ENCODE measurements at places on chromosomes 7 and 10. TPM values are rescaled to one million over a fixed set of nuclear protein-coding genes. Genes with fewer than 3 reads are reported as not detected.

The INA gene
- total RNA-seq, result 0.29 TPM

The CYP2C19 gene
- not detected for total RNA-seq

The NACAD gene
- 0.72 TPM for total RNA-seq

The PITRM1 gene
- 92.8 TPM for total RNA-seq

The FEZF1 gene
- total RNA-seq, result not detected

The FAM131B gene
- 1.2 TPM for total RNA-seq

The SRI gene
- 66.3 TPM for total RNA-seq

The TMEM248 gene
- 131 TPM for total RNA-seq

The TMEM72 gene
- total RNA-seq, result not detected

The ANKRD2 gene
- 0.72 TPM for total RNA-seq

The AKR1D1 gene
- total RNA-seq, result under 0.01 TPM

The RUFY2 gene
- 35.5 TPM for total RNA-seq

The MYO3A gene
- total RNA-seq, result not detected

The SPDYE9 gene
- not detected for total RNA-seq

The ADGRA1 gene
- not detected for total RNA-seq

The NPVF gene
- not detected for total RNA-seq

The C7orf57 gene
- under 0.01 TPM for total RNA-seq

The SCD gene
- 691 TPM for total RNA-seq

The ANKRD61 gene
- total RNA-seq, result not detected

The GATAD1 gene
- 51.3 TPM for total RNA-seq

The SPDYE2B gene
- not detected for total RNA-seq
